C1 segment of cervical spinal cord (tissue), 14 donors: ENCODE measurements at places on chromosomes 2 and 18.
A peak's percentile ranks its signal among the peaks of the same experiment; 100 is the strongest.

DNA sequence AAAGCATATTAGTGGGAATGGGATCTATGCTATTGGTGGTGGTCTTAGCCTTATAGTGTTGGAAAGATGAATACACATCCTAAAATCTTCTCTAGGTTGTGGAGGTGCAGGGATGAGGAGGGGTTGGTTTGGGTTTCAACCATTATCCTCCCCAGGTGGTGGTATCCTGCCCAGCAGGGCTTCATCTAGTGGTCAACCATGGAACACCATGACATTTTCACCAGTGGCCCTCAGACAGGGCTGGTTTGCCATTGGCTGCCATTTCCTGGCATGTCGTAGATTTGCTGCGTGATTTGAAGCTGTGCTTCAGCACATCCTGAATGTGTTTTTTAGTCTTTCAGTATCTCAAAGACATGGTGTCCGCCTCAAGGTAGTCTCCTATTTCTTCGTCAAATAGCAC lies 391.2 kb upstream of the HNRNPA3 start:
- no peak for DNase-seq

DNA sequence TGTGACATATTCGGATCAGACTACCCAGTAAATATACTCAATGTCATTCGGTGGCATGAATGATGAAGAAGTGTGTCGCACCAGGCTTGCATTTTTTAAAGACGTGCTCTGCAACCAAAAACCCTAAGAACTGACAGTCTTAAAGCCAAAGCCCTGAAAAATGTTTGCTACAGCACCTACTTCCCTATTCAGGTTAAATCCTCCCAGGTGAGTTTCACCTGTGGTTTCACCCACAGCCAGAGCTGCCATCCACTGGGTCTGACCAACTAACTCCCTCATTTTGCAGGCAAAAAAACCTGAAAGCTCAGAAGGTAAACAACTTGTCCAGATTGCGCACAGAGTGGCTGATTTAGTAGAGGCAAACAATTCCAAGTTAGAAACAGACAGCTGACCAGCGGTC lies 222.3 kb upstream of the MGAT5 start:
- DNase-seq = no peak

DNA sequence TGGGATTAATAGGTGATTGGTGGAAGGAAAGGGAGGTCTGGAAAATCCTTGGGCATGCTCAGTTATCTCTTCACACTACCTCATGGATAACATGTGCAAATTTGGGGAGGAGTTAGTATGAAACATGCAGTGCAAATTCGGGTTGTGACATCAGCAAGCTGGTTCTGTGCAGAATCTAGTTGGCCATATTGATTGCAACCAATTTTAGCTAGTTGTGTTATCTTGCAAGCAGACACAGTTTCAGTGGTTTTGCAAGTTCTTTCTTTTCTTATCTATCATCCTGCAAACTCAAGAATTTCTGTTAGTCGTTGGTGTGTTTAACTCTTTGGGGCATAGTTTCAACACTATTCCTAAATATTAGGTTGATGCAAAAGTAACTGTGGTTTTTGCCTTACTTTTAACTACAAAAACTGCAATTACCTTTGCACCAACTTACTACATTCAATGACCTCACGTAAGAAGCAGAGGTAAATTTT lies 135.4 kb downstream of the PTH2R start:
- DNase-seq = no peak

DNA sequence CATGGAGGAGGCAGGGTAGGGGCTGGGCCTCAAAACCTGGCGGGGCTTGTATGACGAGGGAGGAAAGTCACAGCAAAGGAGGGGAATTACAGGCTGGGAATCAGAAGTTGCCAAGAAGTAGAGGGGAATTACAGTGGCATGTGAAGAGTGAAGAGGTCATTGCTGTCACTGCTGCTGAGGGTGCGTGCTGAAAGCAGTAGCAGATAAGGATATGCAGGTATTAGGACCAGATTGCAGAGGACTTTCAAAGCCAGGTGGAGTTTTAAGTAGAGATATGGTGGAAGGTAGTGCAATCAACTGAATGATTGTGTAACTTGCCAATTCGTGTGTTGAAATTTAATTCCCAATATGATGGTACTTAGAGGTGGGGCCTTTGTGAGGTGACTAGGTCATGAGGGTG lies 19.4 kb upstream of the LRPPRC start:
- DNase-seq = no peak

DNA sequence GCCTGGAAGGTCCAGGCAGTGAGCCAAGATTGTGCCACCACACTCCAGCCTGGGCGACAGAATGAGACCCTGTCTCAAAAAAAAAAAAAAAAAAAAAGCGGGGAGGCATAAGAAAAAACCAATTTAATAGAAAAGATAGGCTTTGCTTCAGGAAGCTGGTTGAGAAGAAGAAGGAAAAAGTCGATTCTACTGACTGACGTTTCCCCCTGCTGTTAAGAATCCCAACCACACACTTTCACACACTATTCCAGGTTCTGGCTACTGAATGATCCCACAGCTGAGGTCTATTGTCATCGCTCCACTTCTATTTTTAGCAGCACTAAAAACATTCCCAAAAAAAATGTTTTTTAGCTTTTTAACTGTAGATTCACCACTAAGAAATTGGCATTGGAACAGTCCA lies 6.7 kb upstream of the CHCHD5 start:
- DNase-seq = no peak

DNA sequence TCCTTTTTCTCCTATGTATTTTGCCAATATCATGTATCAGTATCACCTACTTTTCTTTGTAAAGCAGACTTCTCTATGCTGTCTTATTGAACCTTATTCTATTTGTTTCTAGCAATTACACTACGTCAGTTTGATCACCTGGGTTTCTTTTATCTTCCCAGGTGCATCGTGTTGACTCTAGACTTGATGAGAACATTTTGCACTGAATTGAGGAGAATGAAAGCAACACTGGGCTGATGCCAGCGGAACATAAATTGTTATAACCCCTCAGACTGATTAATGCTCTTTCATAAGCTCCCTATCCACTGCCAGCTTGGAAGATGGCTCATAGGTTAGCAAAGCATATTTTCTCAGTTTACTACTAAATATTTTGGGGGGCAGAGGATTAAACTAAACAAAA lies 140.6 kb downstream of the EPHA4 start:
- no peak for DNase-seq

DNA sequence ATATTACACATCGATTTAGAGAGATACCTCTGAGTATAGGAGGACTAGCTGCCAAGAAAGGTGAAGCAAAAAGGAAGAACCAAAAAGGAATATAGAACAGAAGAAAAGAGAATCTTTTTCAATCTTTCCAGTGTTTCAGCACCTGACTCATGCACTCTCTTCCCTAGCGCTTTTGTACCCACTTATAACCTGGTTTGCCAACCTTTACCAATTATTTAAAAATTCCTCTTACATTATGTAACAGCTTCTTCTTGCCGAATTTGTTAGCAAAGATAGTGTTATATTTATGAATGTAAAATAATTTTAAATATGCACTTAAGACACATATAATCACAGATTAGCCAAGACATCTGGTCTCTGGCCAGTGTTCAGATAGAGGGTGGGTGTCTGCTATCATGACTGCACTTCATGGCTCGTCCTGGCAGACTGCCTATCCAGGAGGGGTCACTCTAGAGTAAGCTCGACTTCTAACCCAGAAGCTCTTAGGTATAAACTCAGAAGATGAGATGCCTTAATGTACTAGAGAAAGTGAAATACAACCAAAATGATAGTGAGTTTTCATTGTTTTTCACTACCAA lies 122.9 kb downstream of the ATAD2B start:
- no peak for DNase-seq

DNA sequence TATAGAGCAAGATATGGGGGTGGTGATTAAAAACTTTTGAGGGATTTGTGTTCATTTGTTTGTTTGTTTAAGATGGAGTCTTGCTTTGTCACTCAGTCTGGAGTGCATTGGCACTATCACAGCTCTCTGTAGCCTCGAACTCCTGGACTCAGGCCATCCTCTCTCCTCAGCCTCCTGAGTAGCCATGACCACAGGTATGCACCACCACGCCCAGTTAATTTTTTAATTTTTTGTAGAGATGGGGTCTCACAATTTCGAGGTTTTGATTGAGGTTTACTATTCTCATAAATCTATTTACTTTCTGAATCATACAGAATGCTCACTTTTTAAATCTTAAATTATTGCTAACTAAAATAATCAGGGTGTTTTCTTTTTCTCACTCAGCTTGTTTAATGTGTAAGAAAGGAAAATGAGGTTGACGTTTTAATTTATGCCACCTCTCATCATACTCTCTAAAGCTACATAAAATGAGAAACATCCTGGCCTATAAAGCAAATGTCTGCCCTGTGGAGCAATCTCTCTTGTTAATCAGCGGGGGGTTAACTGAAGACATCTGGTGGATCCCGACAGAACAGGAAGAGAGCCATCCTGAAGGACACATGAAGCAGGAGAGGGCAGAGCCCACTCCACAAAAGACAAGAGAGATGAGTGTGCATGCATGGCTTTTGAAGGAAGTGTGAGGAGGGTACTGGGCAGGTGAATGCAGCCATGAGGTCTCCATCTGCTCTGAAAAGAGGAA lies 589.1 kb upstream of the SLC8A1 start:
- DNase-seq = no peak

GRCh38 chr2:16640867-16641266 lies 24.8 kb downstream of the CYRIA start:
- no peak for DNase-seq

GRCh38 chr18:59448546-59448945 lies 89.5 kb upstream of the LMAN1 start:
- no peak for DNase-seq

DNA sequence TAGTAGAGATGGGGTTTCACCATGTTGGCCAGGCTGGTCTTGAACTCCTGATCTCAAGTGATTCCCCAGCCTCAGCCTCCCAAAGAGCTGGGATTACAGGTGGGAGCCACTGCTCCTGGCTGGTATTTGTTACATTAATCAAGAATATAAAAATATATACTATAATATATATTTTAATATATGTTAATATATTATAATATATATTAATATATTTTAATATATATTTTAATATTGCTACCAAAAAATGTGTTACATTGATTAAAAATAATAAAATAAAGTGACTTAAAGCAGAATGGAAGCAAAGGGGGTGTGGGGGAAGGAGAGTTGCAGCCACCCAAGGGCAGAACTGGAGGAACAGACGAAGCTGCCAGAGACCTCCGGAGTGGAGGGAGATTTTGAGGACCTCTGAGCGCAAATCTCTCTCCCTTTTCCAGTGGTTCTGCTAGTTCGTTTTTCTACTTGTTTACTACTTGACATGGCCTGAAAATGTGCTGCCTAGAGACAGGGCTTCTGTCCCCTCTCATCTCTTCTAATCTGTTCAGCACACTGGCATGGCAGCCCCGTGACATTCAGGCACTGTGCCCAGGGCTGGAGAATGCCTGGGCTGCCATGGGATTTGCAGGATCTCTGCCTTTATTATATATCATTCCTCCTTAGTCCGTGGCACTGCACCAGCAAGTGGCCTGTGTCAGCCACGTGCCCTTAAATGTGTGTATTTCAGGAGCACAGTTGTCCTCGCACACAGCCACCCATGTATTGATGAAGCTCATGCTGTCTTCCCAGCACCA lies 47.9 kb upstream of the RAB12 start:
- no peak for DNase-seq

DNA sequence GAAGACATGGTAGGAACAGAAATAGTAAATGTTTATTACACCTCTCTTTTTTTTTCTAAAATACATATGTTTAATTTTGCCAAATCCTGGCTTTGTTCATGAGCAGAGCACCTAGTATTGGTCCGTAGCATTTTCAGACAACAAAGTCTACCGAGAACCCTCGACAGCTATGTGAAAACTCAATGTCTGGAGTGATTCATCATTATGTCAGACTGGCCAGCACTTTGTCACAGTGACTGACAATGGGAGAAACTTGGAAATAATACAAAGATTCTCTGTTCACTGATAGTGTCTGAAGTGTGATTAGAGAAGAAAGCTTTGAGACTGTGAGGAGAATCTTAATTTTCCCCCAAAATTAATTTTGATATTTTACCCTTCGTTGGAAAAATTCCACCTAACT lies 143.0 kb downstream of the HNMT start:
- DNase-seq = no peak

- peak; percentile 17 for DNase-seq
Measured at GRCh38 chr18:44507729-44508325, 172.9 kb upstream of the SETBP1 start.

DNA sequence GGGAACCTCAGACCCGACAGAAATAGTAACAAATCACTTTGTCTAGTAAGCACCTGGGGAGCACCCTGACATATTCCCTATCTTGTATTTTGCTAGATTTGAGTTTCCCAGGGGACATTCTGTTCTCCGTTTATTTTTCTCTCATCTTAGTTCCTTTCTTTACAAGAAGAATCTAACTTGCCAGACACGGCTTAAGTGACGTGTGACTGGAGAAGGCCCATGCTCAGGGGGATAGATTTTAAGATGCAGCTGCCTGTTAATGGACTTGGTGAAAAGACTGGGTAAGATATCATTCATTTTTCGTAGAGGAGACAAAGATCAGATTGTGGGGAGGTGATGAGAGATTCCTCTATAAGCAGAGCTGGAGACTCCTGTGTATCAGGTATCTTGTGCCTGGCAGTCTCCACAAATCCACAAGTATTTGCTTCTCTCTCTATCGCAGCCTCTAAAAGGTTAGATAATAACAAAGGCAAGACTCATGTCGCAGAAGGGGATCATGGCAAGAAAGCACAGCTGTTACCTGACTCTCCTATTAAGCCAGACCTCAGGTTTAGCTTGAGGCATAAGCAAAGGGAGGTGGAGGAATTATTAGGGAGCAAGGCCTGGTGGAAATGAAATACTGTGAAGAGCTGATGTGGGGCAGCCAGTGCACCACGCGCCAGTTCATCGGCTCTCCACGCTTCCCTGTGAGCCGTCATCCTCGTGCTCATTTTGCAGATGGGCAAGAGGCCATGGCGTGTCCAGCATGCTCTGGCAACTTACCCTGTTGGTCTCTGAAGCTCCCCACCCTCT lies 347.2 kb upstream of the TNP1 start:
- DNase-seq = no peak

- DNase-seq = no peak
Measured at GRCh38 chr2:128685841-128686496, 367.3 kb upstream of the HS6ST1 start.

DNA sequence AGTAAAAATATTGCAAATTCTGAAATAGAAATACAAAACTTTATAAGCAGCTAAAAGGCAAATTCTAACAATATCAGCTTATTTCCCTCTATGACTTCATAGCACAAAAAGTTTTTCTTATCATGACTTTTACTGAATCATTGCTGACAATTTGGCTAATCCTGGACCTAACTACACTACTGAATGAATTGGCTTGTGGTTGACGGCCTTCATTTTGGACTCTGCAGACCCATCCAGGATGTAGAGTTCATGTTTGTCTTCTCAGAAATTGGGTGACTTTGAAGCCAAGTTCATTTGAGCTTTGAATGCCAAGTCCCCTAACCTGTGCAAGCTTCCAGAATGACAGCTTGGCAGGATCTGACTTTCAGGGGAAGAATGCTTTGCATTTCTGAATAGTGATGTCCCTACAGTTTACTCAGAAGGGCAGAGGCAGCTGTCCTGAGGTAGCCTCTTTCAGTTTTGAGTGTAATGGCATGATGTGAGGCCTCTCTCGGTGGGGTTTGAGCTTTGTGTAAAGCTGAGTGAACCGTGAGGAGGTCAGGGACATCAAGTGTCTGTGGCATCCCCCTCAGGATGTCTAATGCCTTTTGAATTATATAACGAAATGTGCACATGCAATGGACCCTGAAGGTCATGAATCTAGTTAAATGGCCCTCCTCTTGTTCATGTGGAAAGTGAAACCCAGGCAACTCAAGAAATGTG lies 48.0 kb downstream of the EFEMP1 start:
- no peak for DNase-seq

GRCh38 chr2:149617476-149617875 lies 29.9 kb upstream of the MMADHC start:
- DNase-seq = no peak
